ENCODE measurements at places on chromosomes 4 and X.
A peak's percentile ranks its signal among the peaks of the same experiment; 100 is the strongest.

DNA sequence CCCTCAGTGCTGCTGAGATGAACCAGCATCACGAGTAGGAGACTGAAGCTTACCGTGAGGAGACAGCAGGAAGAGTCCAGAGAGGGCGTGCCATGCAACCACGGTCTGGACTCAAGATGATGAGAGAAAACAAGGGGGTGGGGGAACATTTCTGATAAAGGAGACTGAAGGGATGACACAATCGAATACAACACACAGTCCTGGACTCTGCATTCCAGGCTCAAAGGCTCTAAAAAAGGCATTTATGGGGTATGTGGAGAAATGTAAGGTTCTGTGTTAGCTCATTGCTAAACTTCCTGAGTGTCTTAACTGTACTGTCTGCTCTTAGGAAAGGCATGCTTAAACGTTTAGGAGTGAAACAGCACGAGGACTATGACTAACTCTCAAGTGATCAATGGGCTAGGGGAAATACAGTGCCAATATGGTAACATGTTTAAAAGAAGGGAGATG is 20.6 kb upstream of the IRAK1 start:
- no peak for DNase-seq

GRCh38 chr4:107669068-107669467 is 51.0 kb downstream of the PAPSS1 start:
- no peak for DNase-seq

DNA sequence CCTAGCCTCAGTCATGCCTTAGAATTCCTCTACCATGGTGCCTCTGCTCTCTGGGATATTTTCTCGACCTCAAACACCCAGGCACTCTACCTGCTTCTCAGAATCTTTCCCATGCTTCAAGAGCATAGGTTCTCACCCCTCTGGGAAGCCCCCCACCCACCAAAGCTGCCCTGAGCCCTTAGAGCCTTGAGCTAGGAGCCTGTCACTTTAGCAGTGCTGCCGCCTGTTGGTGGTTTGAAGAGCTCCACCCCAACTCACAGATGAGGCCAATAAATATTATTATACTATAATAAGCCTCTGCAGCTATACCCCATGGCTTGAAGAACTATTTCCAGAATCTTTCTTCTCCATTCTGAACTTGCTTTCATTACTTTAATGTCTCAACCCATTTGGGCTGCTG is 109.7 kb downstream of the RTL5 start:
- no peak for DNase-seq

GRCh38 chr4:173014113-173014558 is 154.5 kb upstream of the GALNT7 start:
- DNase-seq: peak; percentile 28

GRCh38 chr4:105147016-105147552 is 408 bp downstream of the TET2 start:
- no peak for DNase-seq

- no peak for DNase-seq
Measured at GRCh38 chrX:105973387-105973739, 65.2 kb downstream of the SERPINA7 start.

DNA sequence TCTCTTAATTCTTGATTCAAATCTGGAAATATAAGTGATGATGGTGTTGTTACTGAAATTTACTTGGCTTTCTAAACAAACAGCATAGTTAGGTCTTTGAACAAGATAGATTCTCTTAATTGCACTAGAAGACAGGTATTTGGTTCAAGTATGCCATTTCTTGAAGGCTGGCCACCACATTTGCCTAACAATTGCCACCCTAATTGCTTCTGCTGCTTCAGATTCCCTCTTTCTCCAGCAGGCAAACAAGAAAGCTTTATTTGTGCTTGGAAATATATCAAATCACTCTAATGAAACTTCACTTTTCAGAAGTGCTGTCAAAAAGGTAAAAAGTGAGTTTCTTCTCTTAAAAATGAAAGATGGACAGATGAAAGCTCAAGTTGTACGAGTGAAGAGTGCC is 418.6 kb downstream of the INPP4B start:
- DNase-seq: no peak

GRCh38 chr4:105637408-105638176 is 70.9 kb downstream of the INTS12 start:
- peak; percentile 78 for DNase-seq

DNA sequence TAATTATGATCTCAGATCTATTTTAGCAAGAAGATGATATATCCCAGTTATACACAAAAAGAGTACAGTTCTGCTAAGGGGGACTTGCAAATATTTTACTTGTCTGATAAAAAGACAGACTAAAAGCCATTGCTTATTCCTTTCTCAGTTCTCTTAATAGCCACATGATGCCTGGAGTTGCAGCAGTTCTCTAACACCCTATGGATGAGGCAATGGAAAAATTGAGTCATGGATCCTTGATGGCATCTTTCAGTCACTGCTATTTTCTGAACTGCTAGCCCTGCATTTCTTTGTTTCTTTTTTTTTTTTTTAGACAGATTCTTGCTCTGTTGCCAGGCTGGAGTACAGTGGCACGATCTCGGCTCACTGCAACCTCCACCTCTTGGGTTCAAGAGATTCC is 1956.7 kb downstream of the C4orf33 start:
- no peak for DNase-seq

GRCh38 chr4:72112514-72113156 is 80.8 kb downstream of the NPFFR2 start:
- DNase-seq: no peak

DNA sequence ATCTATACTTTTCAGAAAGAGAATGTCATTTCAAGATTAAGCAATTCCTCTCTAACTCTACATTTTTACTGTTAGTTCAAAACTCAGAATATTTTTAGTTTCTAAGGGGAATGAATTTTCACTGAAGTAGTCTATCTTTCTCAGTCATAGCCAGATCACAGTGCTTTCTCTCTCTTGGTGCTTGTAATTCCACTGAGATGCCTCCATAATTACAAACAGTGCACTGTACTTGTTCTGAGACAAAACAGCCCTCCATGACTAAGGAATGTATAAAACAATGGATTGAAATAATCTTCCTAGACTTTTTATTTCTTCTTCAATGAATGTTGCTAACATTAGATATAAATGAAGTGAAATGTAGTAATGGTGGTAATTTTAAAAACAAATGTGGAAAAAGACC is 603.2 kb upstream of the FAM241A start:
- no peak for DNase-seq

- DNase-seq: no peak
Measured at GRCh38 chr4:15349531-15349935, 78.3 kb upstream of the C1QTNF7 start.

DNA sequence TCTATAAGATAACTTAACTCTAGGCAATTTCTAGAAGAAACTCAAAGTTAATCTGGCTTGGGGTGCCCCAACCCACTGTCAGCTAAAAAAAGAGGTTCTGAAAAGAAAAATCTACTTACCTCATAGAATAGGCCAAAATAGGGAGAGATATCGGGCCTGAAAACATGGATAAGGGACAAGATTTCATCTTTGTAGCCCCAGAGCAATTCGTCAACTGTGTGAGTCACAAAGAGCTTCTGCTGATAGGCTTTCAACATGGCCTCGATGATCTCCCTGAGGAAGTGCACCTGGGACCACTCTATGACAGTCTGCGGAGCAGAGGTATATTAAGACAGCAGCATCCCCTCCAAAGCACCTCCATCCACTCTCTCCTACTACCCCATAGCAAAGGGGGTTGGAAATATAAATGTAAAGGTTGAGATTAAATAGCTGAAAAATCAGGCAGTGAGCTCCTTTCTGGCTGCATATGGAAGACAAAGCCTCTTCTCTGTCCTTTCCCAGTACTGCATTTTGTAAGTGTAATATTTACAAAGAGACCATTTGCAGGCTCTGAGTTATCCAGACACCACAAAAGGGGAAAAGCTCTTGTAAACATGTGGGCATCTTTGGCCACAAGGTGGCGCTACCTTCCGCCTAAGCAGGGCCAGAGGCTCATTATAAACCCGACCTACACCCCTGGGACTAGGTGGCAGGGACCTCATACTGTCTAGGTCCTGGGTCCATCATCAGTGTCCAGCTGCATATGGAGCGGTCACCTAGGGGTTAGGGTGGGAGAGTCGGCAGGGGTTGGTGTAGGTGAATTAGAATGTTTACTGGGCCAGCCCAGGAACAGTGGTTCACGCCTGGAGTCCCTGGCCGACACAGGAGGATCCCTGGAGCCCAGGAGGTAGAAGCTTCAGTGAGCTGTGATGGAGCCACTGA is 31.5 kb upstream of the NUP54 start:
- peak; percentile 91 for DNase-seq

DNA sequence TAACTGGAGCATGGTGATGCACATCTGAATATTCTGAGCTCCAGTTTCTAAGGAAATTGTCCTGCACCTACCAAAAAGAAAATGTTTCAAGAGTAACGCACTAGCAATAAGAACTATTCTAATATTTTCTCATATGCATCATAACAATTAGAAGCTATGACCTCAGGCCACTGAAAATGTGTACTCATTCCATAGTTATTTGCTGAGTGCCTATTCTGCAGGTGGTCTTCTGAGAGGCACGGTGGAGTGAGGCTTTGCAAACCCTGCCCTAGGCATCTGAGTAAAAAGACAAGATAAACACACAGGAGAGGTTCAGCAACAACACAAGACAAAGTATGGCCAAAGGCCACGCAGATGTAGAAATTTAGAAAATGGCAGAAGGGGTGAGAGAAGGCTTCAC is 23.7 kb downstream of the SLC10A6 start:
- DNase-seq: no peak

DNA sequence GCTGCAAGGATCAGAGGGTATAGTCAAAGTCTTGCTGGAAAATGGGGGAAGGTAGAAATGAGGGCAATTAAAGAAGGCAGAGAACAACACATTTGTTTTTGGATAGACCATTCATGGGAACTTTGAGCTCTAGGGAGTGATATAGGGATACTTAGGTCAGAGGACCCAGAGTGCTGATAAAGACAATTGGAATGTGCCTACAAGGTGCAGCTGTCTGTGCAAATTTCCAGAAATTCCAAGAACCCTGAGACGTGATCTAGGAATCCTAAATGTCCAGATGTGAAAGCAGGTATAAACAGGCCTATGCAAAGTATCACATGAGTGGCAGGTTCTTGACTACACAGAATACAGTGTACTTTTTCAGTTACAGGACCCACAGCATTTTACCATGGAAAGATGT is 24.2 kb downstream of the FNIP2 start:
- no peak for DNase-seq

DNA sequence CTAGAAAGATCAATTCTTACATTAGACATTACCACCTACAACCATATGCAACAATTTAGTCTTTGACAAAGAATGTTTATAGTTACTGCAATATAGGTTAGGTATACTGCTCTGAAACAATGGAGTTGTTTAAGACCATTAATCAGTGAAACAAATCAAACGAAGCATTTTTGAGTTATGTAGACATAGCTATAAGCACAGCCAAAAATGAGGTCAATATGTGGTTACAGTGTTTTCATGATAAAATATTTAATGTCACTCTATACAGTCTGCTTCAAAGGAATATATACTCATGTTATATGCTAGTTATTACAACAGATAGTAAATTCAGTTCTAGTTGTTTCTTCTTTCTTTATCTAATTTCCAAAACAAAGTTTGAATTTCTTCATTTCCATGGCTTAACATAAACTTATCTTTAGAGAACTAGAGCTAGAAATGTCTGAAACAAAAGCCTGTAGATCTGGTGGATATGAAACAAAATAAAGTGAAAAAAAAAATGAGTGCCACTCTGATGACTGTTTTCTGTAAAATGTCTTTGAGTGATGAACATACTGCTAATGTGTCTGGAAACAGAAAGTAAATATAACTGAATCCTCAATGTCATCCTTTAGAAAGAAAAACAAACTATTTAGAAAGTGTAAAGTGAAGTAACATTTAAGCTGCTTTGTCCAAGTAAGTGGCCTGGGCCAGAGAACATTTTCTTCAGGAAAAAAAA is 809.0 kb downstream of the FAT4 start:
- DNase-seq: no peak

DNA sequence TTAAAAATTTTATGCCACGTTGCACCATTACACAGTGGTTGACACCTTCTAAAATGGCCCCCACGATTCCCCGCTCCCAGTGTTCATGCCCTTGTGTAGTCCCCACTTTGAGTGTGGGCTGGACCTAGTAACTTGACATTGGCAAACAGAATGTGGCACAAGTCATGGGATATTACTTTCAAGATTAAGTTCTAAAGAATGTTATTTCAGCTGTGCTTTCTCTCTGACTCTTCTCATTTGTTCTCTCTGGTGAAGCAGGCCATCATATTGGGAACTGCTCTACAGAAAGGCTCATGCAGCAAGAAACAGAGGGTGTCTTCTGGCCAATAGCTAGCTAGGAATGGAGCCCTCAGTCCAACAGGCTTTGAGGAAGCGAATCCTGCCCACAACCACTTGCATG is 67.1 kb downstream of the ATXN3L start:
- no peak for DNase-seq

DNA sequence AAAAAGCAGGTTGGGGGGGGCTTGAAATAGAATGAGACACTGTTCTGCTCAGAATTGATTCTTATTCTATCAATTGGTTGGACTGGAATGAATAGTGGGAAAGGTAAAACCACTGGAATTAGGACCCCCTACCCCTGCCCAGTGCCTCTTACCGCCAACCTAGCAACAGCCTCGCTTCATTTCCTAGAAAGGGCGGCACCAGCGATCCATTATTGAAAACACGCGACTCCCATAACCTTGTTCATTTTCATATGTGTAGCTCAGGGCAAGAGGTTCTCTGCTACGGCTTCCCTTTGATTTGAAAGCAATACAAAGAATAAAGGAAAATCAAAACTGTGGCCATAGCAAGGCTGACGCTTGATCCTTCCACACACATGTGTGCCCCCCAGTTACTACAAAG is 33.7 kb downstream of the IDS start:
- DNase-seq: no peak

All from left cardiac atrium (tissue), 4 donors.